ENCODE measurements at places on chromosomes 5 and 9.

GRCh38 chr5:68033029-68033428, 182.5 kb upstream of the PIK3R1 start:
- no peak for DNase-seq

DNA sequence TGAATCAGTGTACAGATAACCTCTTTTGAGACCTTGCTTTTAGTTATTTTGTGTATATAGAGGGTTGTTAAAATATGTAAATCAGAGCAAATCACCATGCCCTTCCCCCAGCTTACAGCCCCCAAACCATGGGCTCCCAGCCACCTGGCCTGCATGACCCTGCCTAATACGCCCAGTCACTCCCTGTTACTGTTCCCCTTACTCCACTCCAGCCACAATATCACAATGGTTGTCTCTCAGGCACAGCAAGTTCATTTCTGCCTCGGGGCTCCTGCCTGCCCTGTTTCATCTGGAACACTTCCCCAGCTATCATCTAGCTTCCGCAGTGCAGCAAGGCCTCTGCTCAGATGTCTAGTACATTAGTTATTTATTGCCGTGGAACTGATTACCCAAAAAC, 5.0 kb upstream of the CARD19 start:
- peak; percentile 21 for DNase-seq

DNA sequence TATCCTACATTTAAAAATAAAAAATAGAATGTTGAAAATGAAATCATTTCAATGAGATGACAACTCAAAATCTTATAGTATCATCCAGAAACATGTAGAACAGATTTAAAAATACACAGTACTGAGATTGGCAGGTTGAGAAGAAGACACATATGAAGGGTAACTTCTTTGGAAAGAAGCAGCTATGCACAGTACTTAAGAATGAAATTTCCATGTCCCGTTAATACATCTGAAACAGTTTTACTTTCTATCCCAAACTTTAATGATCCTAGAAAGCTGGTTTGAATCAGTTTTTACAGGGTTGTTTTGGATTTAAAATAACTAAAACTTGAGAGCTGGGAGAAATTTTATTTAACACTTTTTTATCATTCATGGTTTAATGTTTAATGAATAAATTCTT, 36.0 kb upstream of the ARRDC3 start:
- DNase-seq, result no peak

- no peak for DNase-seq
Measured at GRCh38 chr9:4904322-4905134, 80.5 kb upstream of the JAK2 start.

- DNase-seq, result no peak
Measured at GRCh38 chr9:37776328-37776727, 8.5 kb downstream of the EXOSC3 start.

DNA sequence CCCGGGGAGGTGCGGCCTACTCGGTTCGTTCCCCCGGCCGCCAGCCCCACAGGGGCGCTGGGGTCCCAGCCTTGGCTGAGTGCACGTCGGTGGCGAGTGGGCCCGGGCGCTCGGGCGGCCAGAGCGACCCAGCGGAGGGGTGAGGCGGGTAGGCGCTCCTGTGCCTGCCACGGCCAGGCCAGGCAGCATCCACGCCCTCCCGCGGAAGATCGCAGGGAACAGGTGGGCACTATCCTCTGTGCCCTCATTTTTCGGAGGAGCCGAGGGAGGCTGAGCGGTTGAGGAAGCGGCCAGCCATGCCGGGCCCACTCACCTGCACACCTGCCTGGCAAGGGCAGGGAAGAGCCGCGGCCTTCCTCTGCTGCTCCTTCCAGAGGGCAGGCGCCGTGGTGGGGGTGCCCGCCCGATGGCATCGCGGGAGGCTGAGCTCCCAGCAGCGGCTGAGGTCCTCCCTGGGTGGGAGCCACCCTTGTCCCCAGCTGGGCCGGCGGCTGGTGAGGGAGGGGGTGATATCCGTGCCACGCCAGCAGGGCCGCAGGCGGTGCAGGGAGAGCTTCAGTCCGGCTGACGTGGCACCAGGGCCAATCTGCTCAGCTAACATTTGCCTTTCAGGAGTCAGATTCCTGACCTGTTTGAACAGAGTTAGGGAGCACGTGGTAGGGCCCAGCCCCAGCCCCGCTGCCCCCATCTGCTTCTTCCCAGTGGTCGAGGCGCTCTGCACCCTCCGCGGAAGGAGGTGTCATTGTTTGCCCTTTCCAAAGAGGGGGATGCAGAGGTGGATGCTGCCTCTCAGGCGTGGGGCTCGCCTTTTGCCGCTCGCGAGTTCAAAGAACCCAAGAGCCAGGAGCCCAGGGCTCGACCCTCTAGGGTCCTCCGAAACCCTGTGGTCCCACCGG, 1.6 kb upstream of the SEC16A start:
- DNase-seq, result no peak
